ENCODE measurements at places on chromosomes 4 and X.

DNA sequence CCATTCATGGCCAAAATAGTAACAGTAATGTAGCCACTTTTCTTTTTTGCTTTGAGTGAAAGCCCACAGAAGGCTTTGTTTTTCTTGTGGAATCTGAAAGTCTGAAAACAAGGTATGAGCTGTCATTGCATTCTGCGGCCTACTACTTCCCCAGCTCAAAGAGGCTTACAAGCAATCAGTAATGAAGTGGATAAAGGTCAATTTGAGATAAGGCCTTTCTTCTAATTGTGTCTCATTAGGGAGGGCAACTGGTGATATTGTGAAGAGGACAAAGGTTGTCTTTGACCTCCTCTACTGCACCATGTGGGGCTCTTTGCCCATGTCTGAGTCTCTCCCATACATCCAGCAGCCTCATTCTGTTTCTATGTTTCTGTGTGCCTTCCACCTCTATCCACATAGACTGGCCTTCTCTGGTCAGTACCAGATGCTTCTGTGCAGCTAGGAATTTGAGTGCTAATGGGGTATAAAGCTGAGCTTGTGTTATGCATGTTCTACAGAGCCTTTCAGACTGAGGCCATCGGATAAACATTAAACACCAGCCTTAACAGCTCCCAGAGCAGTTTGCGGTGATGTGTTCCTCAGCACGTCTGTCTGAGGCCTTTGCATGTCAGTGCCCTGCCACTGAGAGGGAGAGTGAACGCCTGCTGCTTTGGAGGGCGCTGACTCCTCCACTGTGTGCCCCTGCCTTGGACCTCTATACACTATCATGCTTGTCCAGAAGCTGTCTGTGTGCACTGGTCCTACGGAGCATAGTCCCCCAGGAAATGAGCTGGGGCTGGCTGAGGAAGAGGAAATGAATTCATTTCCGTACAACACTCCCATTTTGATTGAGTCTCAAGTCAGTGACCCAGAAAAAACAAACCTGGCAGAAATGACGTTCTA lies 80.2 kb downstream of the SH2D1A start:
- DNase-seq, result no peak

DNA sequence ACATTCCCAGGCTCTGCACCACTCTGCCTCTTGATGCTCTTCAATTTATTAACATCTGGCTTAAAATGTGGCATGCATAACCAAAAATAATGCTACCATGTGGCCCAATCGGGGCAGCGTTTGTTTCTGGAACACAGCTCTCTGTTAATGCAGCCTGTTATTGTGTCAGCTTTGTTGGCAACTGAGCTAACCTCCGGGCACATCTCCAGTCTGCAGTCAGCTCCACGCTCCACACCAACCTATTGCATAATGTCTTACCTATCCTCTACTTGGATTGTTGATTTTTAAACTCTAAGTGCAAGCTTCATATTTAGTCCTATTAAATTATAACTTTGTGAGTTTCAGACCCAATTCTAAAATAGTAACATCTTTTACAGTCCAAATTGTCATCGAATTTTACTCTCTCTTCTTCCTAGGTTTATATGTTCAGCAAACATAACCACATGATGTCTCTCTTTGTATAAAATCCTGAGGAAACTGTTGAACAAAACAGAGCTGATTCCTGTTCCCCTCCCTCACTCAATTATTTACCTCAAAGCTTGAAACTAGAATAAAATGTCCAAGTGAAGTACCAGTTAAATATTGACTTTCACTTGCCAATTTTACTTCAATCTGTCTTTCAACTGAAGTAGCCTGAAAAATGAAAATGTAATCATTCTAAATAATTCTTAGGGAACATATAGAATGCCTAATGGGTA lies 92.2 kb upstream of the RAPGEF2 start:
- DNase-seq, result no peak

GRCh38 chr4:125994430-125994829 lies 679.7 kb downstream of the FAT4 start:
- DNase-seq, result no peak

DNA sequence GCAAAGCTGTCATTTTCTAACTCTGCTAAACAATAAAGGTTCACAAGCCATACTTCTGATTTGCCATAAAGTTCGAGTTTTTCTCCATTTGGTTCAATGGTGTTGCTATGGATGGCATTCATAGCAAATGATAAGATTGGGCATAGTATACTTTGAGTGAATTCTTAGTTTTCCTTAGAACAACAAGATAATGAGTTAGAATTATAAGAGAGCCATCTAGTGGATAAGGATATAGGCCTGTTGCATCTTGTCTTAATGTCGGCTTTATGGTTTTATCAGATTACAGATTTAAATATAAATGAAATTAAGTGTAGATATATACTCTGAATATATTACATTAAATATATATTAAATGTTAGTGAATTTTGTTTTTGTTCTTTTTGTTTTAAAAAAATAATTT lies 644.6 kb downstream of the IL1RAPL1 start:
- no peak for DNase-seq

- DNase-seq, result no peak
Measured at GRCh38 chrX:49845701-49846403, 16.7 kb downstream of the PAGE4 start.

DNA sequence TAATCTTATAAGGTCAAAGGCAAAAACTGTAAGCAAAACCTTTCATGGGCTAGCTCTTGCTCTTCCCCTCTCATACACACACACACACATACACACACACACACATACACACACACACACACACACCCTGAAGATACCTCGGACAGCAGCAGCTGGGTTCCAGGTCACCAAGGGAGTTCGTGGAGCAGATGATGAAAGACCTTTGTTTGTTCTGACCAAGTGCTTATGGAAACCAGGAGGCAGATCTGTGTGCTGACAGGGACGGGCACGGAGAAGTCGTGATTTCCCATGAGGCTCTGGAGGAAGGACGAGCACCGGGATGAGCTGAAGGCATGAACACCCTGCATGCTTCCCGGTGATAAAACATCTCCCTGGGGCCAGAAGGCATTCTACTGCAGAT lies 35.4 kb upstream of the CRMP1 start:
- DNase-seq, result no peak

DNA sequence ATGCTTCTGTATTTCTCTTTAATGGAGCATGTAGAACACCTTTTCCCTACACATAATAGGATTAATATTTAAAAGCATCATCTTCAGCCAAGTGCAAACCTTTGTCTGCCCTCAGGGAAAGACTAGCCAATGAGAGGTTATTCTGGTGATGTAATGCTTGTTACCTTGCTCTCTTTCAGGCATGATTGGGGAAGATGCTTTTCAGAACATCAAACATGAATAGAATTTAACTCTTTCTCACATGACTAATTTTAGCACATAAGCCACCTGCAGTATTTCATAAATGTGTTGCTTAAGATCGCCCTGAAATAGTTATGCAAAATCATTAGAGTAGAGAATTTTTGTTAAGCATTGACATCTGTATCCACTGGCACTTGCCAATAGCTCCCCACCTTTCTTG lies 10.7 kb upstream of the EPGN start:
- no peak for DNase-seq

- DNase-seq, result no peak
Measured at GRCh38 chrX:74349387-74349786, 45.4 kb downstream of the ZCCHC13 start.

DNA sequence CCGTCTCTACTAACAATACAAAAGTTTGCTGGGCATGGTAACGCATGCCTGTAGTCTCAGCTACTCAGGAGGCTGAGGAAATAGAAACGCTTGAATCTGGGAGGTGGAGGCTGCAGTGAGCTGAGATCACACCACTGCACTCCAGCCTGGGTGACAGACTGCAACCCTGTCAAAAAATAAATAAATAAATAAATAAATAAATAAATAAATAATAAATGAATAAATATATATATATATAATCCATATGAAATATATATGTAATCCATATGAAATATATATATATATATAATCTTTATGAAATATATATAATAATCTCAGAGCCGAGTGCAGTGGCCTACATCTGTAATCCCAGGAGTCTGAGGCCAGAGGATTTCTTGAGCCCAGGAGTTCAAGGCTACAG lies 17.8 kb upstream of the RBPJ start:
- no peak for DNase-seq

DNA sequence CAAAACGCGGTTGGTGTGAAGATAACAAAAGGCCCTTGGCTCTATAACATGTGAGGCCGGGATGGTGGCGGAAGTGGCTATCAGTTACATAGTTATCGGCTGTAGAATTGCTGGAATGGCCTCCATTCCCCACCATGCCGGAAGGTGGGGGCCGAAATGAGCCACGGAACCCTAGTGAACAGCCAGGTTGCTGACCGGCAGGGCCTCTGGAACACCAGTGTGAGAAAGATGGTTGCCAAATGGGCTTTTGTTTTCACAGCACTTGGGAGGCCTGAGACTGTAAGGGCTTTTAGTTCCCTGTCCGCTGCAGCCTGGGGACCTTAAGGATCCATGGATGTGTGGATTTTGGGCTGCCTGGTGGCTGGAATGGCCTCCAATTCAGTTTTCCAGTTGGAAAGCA lies 23.3 kb upstream of the ARX start:
- DNase-seq, result no peak

GRCh38 chrX:130186651-130187050 lies 14.9 kb downstream of the RAB33A start:
- DNase-seq, result no peak

- DNase-seq, result no peak
Measured at GRCh38 chr4:152197211-152197610, 338.7 kb downstream of the FBXW7 start.

- no peak for DNase-seq
Measured at GRCh38 chr4:182600093-182600492, 317.1 kb downstream of the DCTD start.

- no peak for DNase-seq
Measured at GRCh38 chrX:64850371-64851082, 125.7 kb downstream of the ZC4H2 start.

- DNase-seq, result no peak
Measured at GRCh38 chr4:26952891-26953290, 92.2 kb downstream of the STIM2 start.

DNA sequence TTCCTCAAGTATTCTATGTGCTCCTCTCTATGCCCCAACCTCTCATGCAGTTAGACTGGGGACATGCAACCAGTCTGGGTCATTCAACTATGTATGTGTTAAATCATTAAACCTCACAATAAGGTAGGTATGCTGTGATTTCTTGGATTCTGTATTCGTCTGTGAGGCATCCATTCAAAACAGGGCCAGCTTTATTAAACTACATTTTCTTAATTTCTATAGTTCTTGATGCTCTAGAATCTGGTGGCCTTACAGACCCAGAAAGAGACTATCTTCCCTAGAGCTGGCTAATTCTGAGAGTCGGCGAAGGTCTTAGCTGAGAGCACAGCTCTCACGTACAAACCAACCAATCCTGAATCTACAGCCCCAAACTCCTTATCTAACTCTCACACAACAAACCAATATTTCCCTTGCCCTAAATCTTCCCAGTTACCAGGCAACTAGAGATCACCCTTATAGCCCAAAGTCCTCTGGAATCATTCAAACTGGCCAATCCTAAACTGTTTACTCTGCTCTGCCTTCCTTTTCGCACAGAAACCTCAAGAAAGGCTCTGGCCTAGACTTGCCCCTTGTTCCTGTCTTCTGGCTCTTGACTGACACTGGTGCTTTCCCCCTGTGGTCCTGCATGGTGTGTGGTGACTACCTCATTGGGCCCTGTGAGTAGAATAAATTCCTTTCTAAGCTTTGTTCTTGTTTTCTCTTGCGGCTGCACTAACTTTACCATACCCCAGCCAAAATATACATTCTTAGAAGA lies 203.5 kb upstream of the TET2 start:
- no peak for DNase-seq

GRCh38 chr4:80619070-80619674 lies 283.6 kb downstream of the CFAP299 start:
- no peak for DNase-seq

DNA sequence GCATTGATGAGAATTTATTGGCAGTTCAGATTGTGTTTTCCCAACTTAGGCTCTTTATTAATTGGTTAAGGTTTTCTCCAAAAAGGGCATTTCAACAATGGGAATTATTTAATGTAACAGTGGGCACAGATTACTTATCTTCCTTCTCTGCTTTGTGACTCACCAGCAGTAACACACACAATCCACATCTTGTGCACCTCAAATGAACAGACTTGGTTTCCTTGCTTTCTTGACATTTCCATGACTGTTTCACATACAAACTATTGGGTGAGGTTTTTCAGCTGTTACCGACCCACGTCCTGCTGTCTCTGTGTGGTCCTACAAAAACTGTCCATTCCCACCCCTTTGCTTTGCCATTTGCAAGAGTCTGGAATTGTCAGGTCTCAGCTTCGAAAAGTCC lies 38.1 kb downstream of the CCNI start:
- no peak for DNase-seq

DNA sequence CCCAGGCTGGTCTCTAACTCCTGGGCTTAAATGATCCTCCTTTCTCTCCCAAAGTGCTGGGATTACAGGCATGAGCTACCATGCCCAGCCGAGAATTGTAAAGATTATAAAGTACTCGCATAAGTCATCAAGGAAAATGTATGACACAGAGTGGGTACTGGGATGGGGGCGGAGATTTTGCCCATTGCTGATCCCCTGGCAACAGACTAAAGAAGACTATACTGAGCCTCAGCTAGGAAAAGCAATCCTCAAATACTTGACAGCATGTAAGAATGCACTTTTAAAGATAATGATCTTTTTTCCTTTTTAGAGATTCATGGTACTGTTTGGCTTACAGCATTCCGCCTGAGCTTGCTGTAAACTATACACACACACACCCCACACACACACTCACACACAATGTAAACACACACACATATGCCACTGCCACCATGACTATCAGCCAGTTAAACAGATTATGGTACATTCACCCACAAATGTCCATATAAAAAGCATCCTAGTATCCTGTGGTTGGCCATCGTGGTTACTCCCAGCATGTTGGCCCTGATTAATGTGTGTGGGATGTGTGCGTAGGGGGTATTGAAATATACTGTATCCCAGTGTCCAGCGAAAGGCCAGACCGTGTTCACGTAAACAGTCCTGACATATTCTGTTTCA lies 113.0 kb downstream of the AMELX start:
- no peak for DNase-seq

DNA sequence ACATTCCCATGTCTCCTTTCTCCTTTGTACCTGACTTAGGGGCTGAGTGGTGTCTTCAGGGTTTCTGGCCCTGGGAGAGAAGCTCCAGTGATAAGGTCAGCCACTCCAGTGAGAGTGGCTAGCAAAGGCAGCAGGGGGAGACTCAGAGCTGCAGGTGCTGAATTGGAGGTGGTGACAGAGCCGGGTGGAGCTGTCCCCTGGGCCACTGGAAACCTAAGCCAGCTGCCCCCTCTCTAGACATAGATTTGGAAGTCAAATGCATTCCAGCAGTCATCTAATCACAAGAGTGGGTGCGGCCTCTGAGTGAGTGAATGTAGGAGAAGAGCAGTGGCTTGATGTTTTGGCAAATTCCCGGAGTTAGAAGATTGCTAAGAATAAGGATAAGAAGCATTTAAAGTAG lies 28.5 kb downstream of the TRIM2 start:
- no peak for DNase-seq

GRCh38 chr4:8205749-8206611 lies 6.9 kb downstream of the SH3TC1 start:
- no peak for DNase-seq

GRCh38 chrX:119624951-119625668 lies 18.9 kb upstream of the NKRF start:
- no peak for DNase-seq

- no peak for DNase-seq
Measured at GRCh38 chr4:129972257-129972656, 876.3 kb downstream of the C4orf33 start.

Measured in stimulated activated CD4-positive, alpha-beta T cell treated with anti-CD3 and anti-CD28 coated beads, Interleukin-4, amount 100 ng/mL, for 1 hour (primary cell).